Stimulated activated CD4-positive, alpha-beta T cell treated with anti-CD3 and anti-CD28 coated beads, Interleukin-2, amount 100 ng/mL, for 4 hours (primary cell): ENCODE measurements at places on chromosomes 5 and 9.

DNA sequence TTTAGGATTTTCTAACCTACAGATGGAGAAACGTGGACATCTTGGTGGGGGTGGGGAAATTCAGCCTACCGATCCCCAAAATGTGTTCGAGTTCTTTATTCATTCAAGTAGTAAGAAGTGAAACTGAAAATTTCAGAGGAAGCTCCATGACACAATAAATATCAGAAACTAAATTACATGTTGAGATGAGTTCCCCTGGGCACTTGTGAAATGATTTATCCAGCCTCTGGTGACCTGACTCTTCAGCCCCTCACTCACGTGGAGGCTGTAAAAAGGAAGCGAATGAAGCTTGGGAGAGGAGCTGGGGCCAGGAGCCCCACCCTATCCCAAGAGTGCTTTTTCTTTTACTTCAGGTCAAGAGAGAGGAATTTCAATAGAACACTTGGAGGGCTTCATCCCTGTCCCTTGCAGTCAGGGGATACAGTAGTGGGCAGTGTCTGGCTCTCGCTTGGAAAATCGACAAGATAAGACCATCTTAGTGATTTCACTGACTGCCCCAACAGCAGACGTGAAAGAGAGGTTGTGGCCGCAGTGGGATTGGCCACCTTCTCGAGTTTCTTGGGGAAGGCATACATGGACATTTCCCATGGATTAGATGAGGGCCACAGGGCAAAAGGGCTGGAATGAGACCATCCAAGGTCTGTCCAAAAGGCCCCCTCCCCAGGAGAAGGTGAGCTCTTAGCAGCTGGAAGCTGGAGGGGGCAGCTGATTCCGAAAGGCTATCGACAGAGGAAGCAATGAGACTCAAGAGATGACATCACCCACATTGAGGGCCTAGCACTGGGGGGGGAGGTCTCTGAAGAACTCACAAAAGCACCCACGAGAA, 76.8 kb upstream of the SH3PXD2B start:
- no peak for DNase-seq

- no peak for DNase-seq
Measured at GRCh38 chr5:39892708-39893107, 467.9 kb upstream of the DAB2 start.

DNA sequence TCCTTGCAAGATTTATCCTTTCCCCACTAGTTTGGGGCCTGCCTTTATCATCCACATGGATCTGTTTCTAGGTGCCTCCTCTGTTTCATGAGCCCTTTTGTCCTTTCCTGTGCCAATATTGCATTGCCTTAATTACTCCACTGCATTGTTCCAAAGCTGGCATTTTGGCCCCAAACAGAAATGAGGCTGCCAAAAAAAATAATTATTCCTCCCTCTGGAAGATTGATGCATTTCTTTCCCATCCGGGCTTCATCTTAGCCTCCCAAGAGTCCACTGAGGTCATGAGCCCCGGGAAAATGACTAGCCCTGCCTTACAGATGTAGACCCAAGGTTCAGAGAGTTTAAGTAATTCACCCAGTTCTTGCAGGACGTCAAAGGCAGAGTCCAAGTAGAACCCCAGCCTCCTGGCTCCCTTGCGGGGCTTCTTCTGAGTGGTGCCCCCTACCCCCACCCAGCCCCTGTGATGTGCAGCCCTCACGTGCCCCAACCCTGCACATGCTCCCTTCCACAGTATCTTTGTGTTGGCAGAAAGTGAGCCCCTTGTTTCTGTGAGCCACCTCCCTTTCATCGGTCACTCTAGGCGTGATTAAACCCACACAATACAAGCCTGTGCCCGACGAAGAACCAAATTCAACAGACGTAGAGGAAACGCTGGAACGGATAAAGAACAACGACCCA, 62.1 kb downstream of the TMOD1 start:
- DNase-seq: no peak

DNA sequence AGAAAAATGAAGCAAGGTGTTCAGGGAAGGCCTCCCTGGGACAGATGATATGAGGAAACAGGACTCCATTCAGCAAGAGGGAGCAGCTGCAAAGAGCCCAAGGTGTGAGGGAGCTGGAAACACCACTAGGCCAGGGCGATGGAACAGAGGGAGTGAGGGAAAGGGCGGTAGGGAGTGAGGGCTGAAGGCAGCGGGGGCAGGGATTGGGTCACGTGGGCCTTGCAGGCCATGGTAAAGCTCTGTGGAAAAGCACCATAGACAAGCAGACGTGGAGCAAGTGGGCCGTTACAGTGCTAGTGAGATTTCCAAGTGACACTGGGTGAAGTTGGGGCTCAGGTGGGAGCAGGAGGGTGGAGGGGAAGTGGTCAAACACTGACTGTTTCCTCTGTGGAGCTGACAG, 10.8 kb upstream of the PRRC1 start:
- DNase-seq: no peak

DNA sequence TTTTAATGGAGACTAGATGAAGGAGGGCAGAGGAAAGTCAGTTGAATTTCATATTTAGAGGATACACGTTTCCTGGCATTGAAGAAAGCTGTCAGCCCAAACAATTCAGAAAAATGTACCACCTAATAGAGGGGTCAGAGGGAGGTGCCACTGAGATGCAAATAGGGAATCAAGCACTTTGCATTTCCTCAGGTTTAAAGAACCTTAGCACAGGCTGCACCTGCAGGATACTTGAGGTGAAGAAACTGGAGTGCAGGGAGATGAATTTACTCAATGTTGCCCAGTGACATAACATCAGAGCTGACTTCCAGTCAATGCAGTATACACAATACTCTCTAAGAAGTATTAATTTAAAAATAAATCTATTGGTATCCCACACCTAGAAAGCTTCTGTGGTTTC, 67.0 kb upstream of the MAST4 start:
- DNase-seq: no peak

- no peak for DNase-seq
Measured at GRCh38 chr9:88992556-88992955, 1.3 kb downstream of the S1PR3 start.

DNA sequence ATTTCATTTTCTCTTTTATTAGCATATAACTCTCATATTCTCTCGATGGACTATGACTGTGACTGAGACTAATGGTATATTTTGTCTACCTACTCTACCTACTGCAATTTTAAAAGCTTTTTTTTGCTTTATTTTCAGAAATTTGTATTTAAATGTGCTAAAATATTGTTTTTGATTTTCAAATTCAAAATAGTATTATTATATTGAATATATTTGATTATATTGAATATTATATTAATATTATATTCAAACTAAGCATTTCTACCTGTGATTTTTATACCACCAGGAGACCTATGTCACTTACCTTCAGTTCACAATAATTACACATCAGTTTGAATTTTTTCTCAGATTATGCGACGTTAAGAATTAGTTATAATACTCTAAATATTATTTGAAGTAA, 700.5 kb upstream of the RGMB start:
- DNase-seq: no peak
